Activated CD4-positive, alpha-beta T cell treated with anti-CD3 and anti-CD28 coated beads, Interleukin-2, amount 10 ng/mL, durations not matched to agents 7 days and 5 days (primary cell): ENCODE measurements at places on chromosomes 1 and 21.

- DNase-seq = no peak
These were observed 78.0 kb downstream of the ATP6V1G3 start for GRCh38 chr1:198462365-198463019.

DNA sequence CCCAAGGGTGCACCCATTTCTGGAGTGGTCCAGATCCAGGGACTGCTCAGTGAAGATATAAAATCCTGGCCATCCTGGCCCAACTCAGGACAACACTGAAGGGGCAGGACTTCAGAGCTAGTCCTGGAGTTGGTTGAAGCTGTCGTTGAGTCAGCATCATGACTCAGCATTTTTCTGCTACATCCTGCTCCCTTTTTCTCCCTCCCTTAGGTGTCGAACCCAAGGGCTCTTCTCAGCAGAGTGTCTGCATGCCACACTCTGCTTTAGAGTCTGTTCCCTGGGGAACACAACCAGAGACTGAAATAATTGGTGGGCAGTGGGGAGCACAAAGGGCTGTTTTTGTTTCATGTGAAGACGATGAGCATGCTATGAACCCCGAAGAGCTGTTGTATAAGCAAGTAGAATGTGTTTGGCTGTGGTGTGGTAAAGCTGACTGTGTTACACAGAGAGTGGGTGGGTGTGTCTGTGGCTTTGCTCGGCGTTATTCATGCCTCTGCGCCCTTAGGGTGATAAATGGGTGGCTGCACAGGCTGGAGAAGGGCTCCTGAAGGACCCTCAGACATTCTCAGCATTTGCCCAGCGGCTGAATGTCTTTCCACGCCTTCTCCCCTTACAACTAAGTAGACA, 167.2 kb downstream of the CYYR1 start:
- no peak for DNase-seq

GRCh38 chr1:203508463-203509073, 14.6 kb downstream of the OPTC start:
- no peak for DNase-seq

GRCh38 chr1:101131239-101131843, 105.5 kb upstream of the S1PR1 start:
- no peak for DNase-seq

- no peak for DNase-seq
These were observed 112.5 kb upstream of the KCNK2 start for GRCh38 chr1:214970016-214970415.

- no peak for DNase-seq
These were observed 19.9 kb downstream of the WNT4 start for GRCh38 chr1:22123071-22123390.

GRCh38 chr1:154263465-154264332, 8.7 kb upstream of the HAX1 start:
- no peak for DNase-seq

- no peak for DNase-seq
These were observed 107.2 kb upstream of the WNT4 start for GRCh38 chr1:22249928-22250680.

DNA sequence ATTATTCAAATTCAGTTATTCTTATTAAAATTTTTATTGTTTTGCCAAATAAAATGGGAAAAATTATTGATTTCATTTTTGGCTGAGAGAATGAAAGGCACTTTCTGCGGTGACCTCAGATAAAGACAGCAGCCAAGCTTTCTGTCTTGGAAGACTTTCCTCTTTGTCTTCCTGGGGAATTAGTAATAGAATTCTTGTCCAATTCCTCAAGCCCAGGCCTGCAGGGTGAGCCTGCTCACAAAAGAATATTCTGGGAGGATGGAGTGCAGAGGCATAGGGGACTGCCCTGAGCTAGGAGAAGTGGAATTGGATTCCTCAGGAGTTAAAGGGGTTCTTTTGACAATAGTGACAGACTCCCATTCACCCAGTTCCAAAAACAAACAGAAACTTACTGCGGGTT, 614.5 kb upstream of the ADGRL2 start:
- DNase-seq = no peak

DNA sequence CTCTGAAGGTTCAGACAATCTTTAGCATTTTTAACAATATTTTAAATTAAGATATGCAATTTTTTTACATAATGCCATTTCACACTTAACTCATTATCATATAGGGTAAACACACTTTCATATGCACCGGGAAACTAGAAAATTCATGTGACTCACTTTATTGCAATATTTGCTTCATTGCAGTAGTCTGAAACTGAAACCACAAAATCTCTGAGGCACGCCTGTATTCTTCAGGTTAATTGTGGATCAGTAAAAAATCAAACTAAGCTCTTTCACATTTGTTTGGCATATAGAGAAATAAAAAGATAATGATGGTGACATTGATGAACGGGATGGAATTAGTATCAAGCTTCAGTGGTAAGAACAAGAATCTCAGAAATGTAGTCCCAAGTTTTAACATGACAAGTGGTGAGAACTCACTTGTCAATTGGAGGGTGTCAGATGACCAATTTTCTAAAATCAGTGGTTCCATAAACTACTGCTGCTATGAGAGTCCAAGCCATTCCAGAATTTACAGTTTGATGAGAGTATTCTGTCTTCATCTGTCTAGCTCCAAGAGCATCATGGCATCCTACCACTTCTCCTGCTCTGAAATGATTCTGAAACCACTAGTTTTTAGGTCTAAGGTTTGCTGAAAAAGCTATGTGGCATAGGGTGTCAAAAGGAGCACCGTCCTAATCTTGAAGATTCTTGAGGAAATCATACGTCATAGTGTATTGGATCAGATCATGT, 281.0 kb downstream of the PTPRC start:
- peak; percentile 46 for DNase-seq

- no peak for DNase-seq
These were observed 6.5 kb upstream of the FTCD start for GRCh38 chr21:46161633-46162592.

- DNase-seq = no peak
These were observed 216.6 kb upstream of the EDN2 start for GRCh38 chr1:41700986-41701535.

GRCh38 chr1:30798389-30799232, 41.0 kb upstream of the LAPTM5 start:
- no peak for DNase-seq

DNA sequence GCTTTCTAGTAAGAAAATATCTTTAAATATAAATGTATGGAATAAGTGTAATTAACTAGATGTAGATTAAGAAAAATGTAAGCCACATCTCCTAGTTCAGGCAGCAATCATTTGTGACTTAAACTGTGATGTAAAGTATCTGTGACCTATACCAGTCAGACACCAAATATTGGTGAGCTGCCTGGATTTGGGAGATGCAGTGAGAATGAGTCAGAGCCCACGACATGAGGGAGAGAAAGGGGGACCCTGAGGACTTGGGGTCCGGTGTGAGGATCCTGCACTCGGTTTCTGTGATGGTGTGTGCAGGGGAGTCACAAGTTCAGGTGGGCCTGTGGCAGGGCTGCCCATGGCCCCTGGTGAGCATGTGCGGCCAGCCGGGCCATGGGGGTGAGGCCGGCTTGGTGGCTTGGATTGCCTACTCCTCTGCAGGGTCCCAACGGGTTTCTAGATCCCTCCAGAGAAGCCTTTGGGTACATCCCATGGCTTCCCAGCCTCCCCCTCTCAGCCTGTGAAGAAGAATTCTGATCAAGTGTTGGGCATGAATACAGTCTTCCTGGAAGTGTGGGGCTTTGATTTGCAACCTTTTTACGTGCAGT, 19.0 kb upstream of the ABCG1 start:
- DNase-seq = no peak

DNA sequence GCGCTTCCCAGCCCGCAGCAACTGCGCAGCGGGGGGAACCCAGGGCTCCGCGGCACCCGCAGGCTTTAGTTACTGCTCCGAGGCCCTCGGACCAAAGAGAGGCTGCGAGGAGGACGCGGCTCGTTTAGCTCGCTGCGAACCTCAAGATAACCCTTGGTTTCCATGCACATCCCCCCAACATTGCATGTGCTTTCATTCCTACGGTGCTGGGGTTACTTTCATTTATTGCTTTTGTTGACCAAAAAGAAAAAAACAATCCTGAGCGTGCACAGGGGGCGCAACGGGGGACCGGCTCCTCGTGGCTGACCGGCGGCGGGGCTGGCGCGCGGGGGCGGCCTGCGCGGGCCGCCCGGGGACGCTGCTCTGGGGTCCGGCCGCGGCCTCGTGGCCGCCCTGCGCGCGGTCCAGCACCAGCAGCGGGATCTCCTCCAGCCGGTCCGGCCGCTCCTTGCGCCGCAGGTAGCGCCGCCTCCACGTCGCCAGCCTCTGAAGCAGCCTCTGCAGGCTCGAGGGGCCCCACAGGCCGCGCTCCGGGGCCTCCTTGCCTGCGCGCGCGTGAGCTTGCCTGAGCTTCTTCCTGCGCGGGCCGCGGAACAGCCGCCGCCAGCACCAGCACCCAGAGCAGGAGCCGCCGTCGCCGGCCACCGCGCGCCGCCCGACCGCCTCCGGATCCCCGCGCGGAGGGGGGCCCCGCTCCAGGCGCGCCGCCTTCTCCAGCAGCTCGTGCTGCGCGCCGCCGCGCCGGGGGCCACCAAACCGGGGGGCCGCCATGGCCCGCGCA, 77.4 kb downstream of the DESI2 start:
- DNase-seq = peak; percentile 44

DNA sequence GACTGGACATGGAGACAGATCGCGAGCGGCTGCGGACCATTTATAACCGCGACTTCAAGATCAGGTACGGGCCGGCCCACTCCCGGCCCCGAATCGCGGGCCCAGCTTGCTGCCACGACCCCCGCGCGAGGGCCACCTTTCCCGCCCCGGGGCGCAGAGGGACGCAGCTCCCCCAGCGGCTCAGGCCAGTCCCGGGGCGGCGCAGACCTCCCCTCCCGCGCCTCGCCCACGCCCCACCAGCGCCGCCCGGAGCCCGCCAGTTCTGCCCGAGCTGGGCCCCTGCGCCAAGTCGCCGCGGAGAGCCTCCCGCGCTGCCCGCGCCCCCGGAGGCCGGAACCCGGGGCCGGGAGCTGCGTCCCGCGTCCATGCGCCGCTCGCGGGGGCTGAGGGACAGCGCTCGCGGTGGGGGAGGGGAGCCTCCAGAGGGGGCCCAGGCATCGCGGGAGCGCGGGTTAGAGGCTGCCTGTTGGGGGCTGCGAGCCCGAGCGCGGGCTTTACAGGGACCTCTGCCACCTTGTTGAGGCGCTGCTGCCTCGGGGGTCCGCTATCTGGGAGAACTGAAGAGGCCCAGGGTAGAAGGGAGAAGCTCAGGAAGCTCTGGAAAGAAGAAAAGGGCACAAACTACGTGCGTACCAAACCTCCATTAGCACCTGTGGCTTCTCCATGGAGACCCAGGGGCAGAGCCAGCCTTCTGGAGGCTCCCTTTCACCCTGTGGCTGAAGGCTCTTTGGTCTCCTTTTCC, 698 bp downstream of the MOV10 start:
- peak; percentile 28 for DNase-seq

GRCh38 chr21:45882645-45883044, 98.9 kb upstream of the COL6A1 start:
- DNase-seq = no peak

DNA sequence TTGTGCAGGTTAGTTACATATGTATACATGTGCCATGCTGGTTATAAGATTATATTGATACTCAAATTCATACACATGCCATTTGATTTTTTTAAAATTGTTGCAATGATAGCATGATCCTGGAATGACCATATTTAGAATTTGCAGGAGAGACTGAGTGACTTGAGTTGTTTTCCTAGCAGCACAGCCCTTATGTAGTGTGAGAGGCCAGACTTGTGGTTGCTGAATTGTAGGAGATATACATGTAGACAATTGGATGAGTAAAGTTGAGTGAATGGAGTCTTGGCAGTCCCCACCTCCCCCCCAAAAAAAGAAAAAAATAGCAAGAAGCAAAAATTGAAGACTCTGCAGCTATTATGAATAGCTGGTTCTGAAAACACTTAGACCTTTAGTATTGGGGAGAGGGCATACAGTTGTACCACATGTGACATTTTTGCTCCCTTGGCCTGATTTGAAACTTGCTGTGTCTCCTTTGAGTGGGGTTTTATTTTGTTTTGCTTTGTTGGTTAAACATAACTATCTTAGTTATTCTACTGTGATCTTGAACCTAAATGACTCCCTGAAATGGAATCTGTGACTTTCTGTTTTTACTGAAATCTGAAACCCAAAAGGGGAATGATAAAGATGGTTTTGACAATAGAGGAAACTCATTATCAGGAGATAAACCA, 280.3 kb downstream of the HMCN1 start:
- DNase-seq = no peak

- peak; percentile 5 for DNase-seq
These were observed 6.4 kb upstream of the GSTM4 start for GRCh38 chr1:109649491-109649914.

DNA sequence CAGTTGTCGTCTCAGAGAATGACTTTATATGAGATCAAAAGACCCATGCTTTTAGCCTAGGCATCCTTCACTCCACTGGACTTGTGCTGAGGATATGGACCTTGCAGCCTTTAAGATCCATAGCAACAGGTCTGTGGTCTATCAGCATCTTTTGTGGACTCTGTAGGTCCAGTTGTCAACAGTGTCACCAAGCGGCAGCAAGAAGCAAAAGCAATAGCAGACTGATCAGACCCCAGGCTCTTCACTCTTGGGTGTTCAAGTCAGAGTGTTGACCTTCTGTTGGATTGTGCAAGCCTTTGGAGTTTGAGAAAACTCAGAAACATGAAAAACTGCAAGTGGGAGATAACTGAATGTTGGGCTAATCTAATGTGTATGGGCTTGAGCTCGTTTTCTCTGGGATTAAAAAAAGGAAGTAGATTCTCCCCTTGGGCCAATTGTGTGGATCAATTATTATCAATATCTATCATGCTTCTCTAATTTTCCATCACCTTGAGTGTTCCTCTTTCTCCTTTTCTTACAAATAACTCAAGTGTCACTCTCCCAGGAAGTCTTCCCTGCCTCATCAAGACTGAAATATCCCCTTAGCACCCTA, 144.2 kb downstream of the LYPLAL1 start:
- DNase-seq = no peak
